ENCODE measurements at places on chromosomes 3 and 15. TPM values are rescaled to one million over a fixed set of nuclear protein-coding genes. Genes with fewer than 3 reads are reported as not detected.

The ZSCAN2 gene
- 8.6 TPM for total RNA-seq

The THPO gene
- total RNA-seq, result 0.63 TPM

The SEMA7A gene
- 3.7 TPM for total RNA-seq

The PTX3 gene
- 3.7 TPM for total RNA-seq

The CCR9 gene
- total RNA-seq, result 0.12 TPM

The COL6A6 gene
- 0.05 TPM for total RNA-seq

The GABRG3 gene
- total RNA-seq, result 0.03 TPM

All from mucosa of descending colon (tissue), 3 donors.